NCI-H1105 treated with DMSO at 0.1 percent for 48 hours (cell line): ENCODE measurements at places on chromosomes 12 and 14.
A peak's percentile ranks its signal among the peaks of the same experiment; 100 is the strongest.

DNA sequence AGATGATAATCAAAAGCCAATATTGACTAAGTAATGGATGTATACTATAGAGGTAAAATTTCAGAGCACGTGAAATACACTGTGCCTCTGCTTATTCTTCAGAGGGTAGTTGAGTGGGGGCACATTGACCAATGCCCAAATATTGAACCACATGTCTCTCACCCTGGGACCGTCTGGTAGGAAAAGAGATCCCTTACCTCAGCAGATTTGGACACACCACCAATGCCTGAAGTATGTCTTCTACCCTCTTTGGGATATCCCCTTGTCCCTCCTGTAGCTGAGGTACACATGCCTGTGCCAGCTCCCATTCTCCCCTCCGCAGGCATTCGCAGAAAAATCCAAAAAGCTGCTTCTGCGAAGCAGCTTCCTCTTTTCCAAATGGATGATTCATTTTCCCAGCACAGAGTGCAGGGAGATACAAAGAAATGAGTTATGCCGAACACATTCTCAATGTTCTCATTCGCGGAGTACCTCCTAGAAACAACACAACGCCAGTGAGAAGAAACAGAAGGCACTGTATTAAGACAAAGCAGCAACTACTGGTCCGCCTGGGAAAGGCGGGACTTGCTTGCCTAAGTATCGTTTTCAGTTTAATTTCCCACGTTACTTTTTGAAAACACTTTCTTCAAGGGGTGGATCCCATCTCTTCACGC lies 691 bp downstream of the ZFYVE26 start:
- no peak for DNase-seq

DNA sequence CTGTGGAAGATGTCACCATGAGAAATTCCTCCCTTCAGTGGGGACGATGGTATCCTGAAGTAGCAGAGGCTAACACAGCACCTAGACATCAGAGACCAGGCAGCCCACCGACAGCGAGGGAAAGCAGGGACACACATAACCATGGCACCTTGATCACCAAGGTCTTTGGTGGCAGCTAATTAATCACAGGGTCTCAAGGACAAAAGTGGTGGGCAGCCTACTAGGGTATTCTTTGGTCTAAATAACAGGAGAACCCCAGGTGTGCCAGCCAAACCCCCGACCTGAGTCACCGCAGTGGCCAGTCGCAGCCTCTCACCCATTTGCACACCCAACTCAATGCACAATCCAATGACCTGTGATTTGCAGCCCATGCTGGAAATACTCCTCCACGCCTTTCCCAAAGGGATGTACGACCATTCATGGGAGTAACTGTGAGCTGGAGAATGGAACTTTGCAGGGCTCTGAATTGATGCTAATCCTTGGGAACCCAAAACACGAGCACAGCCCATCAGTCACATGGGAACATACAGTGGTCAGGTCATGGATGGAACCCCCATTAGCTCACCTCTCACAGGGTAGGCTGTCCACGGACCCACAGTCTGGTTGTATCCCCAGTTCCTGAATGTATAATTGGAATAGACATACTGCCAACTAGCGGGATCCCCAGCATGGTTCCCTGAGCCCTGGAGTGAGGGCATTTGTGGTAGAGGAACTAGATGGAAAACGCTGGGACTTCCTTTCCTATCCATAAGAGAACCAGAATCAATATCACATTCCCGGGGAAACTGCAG lies 58.7 kb upstream of the C14orf180 start:
- no peak for DNase-seq

DNA sequence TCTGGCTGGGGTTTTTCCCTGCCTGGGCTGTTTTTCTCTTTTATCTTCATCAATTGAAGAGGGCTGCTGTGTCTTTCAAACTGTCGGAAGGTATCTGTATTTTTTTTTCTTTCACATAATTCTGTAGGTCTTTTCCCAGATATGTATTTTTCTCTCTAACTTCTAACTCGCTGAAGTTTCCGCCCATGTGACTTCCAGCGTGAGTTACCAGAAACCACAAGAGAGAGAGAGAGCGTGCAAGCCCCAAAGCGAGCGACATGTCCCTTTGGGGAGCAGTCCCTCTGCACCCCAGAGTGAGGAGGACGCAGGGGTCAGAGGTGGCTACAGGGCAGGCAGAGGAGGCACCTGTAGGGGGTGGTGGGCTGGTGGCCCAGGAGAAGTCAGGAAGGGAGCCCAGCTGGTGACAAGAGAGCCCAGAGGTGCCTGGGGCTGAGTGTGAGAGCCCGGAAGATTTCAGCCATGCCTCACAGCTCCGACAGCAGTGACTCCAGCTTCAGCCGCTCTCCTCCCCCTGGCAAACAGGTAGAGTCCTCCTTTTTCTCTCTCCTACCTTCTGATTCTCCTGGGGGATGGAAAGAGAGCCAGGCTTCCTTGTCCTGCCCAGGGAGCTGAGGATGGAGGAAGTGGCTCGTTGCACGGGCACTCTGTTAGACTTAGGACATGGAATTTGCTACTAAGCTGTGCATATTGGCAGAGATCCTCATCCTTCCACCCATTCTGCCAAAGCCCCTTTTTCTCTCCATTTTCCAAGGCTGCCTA lies at the start of gene BATF:
Gene BATF, plus strand, starts transcription at position 246 of the 759 bp plus-strand sequence. Its CDS starts 214 bp downstream, at position 460.
- DNase-seq = no peak

GRCh38 chr14:77231721-77232120 lies 39.3 kb downstream of the NGB start:
- DNase-seq = no peak

GRCh38 chr12:91618281-91618680 lies 435.7 kb upstream of the DCN start:
- no peak for DNase-seq

DNA sequence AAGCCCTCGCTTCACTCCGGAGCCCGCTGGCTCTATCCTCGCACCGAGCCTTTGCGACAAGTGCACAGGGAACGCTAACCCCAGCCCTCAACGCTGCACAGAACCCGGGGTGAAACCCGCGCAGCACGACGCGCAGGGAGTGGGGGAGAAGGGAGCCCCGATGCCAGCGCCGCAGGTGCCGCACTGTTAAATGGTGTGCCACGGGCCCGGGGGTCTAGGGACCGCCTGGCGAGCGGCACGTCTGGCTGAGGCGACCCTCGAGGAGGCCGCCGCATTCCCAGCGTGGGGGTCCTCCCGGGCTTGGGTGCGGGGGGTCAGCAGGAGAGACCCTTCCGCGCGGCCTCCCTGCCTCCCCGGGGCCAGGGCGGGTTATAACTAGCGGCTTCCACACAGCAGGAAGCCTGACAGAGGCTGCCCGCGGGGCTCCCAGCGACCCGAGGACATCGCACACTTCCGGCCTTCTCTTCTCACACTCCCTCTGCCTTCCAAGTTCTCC lies 23.8 kb upstream of the LRTM2 start:
- no peak for DNase-seq

DNA sequence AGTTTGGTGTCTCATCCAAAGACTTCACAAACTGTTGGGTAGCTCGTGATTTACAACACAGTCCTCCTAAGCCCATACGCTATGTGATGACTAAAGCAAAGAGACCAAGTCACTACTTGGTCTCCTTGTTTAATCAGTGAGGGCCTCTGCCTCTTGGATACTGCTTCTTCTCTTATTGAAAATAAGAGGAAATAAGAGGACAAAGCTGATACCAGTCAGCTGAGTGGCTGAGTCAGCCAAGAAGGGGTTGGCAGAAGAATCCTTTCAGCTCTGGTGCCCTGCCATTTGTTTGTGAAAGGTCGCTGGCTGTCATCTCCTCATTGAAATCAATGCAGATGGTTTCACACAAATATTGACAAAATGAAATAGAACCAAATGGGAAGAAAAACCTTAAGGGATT lies 67.5 kb upstream of the SLC35F4 start:
- no peak for DNase-seq

GRCh38 chr14:60506462-60506984 lies 2.4 kb upstream of the SIX6 start:
- DNase-seq = no peak

- no peak for DNase-seq
Measured at GRCh38 chr12:52976574-52977071, 27.7 kb downstream of the KRT18 start.

DNA sequence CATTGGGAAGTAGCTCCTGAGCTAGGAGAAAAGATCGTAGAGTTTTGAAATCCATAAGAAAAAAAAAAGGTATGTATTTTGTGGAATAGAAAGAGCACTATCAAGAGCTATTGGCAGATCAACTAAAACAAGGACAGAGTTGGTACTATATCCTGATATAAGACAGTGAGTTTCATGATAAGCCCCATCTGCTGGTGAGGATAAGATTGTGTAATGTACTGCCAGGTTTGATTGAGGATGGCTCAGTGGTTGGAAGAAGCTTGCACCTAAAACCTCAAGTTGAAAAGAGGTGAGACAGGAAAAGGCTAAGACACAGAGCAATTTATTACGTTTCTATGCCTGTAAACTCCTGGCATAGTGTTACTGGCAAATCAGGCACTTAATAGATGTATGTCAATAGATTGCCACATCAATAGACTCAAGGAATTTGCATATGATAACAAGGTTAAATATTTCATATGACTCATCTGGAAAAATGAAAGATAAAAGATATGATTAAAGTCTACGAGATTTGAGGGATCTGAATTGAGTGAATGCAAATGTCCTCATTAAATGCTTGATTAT lies 525.6 kb downstream of the FLRT2 start:
- DNase-seq = peak; percentile 12

DNA sequence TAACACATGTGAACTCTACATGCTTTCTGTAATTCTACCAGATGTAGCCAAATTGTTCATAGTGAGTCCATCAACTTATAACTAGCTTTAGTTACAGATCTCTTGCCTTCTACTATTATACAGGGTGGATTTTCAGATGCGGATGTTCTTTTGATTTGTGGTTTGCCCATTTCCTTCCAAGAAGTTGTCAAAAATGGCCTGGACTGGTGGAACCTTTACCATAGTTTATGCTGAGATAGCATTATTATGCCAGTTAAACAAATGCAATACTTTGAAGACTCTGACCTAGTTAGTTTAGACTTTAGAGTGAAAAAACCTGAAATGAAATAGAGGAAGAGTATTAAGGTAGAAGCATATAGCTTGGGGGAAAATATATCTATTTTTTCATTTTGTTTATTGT lies 27.4 kb upstream of the CFL2 start:
- no peak for DNase-seq

- no peak for DNase-seq
Measured at GRCh38 chr14:105315941-105316576, 1.5 kb downstream of the PACS2 start.

DNA sequence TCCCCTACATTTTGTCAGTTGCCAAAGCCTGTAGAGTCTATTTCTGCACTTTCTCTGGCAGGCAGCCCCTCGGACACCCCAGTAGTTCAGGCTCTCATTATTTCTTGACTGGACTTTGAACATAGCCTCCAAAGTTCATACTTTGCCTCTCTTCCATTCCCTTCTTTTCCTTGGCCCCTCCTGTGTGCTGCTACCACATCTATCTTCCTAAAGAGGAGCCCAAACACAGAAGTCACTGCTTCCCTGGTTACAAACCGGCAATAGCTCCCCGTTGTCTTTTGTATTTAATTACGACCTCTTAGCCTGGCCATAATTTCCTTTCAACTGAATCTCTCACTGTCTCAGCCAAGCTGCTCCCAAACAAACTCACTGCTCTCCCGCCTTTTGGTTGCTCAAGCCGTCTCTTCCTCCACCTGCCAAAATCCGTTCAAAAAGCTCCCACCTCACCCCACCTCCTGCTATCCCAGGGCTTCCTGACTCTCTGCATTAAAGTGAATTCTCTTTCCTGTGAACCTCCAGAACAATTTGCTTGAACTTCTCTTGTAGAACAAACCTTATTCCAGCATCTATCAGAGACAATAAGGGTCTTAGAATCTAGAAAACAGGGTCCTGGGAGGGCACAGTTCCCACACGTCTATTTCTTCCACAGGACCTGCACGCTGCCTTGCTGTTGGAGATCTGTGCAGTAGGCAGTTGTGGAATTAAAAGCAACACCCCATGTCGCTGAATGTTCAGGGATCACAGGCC lies 46.9 kb downstream of the PRMT8 start:
- DNase-seq = peak; percentile 58

DNA sequence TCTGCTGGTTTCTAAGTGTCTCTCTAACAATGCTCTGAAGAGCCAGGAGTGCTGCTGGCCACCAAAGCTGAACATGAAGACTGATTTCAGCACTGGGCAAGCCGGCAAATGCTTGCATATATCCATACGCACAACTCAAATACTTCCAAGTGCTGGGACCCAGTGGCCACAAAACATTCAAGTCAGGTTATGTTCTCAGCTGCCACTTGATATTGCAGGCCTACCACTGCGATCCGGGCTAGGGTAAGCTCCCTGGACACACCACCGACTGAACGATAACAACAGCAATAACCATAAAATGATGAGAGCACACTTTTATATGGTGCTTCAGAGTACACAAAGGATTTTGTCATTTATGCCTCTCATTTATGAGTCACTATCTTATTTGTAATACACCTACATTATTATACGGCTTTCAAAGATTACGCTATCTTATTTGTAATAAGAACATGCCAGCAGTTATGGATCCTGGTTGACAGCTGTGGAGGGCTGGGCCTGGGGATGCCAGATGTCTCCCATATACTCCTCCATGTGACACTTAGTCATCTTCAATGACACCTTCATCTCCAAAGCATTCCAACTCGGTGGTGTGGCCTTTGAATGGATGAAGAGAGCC lies 35.5 kb downstream of the CRACR2A start:
- DNase-seq = no peak

DNA sequence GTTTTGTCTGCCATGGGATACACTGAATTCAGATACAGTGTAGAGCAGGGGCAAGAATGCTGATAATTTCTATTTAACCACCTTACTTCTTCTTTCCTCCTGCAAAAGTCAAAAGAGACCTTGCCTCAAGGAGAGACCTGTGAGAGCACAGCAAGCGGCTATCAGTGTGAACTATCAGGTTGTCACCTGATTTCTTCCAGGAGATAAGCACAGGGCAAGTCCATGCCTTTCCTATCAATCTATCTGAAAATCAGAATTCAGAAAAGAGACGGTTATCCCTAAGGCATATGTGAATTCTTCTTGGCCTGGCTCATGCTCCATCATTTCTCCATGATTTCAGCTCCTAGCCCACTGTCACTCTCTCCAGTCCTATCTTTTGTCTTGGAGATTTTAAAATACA lies 128.9 kb upstream of the CCND2 start:
- no peak for DNase-seq

- no peak for DNase-seq
Measured at GRCh38 chr12:117002051-117002817, 91.5 kb downstream of the FBXW8 start.

DNA sequence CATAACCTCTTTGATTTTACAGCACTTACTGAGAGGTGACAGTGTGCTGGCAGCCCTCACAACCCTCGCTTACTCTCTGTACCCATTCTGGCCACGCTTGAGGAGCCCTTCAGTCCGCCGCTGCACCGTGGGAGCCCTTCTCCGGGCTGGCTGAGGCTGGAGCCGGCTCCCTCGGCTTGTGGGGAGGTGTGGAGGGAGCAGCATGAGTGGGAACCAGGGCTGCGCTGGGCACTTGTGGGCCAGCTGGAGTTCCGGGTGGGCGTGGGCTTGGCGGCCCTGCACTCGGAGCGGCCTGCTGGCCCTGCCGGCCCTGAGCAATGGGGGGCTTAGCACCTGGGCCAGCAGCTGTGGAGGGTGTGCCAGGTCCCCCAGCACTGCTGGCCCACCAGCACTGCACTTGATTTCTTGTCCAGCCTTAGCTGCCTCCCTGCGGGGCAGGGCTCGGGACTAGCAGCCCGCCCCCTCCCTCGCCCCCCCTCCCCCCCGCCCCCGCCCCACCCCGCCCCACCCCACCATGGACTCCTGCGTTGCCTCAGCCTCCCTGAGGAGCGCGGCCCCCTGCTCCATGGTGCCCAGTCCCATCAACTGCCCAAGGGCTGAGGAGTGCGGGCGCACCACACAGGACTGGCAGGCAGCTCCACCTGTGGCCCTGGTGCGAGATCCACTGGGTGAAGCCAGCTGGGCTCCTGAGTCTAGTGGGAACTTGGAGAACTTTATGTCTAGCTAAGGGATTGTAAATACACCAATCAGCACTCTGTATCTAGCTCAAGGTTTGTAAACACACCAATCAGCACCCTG lies 9.9 kb downstream of the MDGA2 start:
- DNase-seq = no peak
